ENCODE measurements at places on chromosomes 3 and 15.

- no peak for DNase-seq
Measured at GRCh38 chr15:77537006-77537405, 95.7 kb downstream of the LINGO1 start.

DNA sequence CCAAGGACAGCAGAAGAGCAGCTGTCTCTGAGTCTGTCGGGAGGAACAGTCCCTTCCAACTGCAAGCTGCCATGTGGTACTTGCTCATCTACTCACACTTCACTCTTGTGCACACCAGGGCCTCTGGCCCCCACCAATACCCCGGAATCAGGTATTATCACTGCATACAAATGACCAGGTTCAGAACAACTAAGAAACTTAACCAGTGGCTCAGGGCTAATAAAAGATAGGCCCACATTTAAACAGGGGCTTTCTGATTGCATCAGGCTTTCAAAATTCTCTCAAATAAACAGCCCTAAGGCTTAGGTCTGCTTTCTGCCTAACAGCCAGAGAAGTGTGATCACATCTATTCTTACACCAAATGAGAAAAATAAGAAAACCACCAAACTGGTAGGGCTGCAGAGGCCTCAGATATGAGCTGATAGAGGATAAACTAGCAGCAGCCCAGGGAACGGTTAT lies 20.7 kb downstream of the CCDC12 start:
- no peak for DNase-seq

DNA sequence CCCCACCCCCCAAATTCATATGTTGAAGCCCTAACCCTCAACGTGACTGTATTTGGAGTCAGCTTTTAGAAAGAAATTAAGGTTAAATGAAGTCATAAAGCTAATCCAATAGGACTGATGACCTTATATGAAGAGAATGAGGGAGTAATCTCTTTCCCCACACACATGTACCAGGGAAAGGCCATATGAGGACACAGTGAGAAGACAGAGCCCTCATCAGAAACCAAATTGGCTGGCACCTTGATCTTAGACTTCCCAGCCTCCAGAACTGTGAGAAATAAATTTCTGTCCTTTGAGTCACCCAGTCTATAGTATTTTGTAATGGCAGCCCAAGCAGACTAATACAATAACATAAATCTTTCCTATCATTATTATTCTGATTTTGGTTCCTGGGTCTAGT lies 194.7 kb upstream of the NANOGP8 start:
- peak; percentile 66 for DNase-seq

- peak; percentile 89 for DNase-seq
Measured at GRCh38 chr15:25790000-25790660, 73.0 kb downstream of the ATP10A start.

- peak; percentile 51 for DNase-seq
Measured at GRCh38 chr15:42137461-42138261, 18.8 kb downstream of the PLA2G4F start.

GRCh38 chr3:16309558-16309957 lies 44.5 kb downstream of the OXNAD1 start:
- peak; percentile 30 for DNase-seq

DNA sequence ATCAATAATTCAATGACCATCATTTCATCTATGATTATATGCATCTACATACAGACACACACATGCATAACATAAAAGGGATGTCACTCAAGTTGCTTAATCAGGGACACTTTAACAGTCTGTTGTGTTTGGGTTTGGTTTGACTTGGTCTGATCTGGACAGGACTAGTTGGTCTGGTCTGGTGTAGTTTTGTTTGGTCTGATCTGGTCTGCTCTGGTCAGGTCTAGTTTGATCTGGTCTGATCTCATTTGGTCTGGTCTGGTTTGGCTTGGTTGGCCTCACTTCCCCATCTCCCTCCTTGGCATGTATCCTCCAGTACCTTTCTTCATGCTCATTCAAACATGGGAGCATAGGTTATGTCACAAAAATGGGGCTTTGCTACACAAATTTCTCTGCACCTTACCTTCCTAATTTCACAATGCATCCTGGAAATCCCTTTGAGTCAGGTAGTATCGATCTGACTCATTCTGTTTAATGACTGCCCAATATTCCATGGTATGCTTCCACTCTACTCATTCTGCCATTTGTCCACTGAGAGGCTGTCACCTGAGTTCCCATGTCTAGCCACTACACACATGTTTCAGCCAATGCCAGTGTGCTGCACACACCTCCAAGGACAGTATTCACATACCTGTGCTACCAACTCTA lies 73.0 kb upstream of the TPM1 start:
- DNase-seq: no peak

GRCh38 chr15:69679623-69680228 lies 227.1 kb downstream of the RPLP1 start:
- no peak for DNase-seq

DNA sequence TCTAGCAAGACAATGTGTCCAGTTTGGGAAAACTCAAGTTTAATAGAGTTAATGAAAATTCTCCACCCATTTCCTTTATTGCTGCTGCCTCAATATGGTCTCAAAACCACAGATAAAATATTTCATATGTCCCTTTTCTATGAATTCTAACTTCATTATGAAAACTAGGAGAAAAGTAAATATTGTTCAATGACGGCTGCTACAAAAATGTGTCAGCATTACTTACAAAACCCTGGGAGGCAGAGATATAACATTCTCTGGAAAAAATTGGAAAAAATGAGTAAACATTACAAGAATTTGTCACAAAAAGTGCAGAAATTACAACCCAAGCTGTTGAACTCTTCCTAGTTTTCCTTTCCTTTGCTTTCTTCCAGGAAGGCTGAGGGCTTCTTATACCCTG lies 22.2 kb upstream of the FBN1 start:
- peak; percentile 76 for DNase-seq

GRCh38 chr3:30577788-30578187 lies 28.6 kb upstream of the TGFBR2 start:
- no peak for DNase-seq

DNA sequence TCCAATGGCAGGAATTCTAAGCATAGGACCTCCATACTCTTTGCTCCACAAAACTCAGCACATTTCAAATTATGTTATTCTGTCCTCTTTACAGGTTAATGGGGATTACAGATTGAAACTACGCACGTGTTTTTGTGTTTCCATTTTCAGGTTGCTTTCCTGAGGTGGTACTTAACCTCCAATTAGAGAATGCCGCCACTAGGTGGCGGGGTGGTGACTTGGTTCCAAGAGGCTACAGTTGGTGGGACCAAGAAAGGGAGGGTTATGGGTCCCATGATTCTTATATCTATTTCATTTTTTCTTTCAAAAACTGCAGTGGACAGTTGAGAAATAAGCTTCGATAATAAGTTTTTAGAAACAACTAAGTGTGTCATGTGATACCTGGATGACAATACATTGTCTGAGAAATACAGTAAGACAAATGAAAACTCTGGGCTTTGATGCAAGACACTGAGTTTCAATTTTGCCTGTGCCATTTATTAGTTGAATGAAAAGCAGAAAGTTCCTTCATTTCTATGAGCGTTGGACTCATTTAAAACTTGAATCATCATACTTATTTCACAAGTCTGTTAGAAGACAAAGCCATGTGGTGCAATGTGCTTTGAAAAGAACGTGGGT lies 539.0 kb downstream of the FGF12 start:
- DNase-seq: peak; percentile 22

DNA sequence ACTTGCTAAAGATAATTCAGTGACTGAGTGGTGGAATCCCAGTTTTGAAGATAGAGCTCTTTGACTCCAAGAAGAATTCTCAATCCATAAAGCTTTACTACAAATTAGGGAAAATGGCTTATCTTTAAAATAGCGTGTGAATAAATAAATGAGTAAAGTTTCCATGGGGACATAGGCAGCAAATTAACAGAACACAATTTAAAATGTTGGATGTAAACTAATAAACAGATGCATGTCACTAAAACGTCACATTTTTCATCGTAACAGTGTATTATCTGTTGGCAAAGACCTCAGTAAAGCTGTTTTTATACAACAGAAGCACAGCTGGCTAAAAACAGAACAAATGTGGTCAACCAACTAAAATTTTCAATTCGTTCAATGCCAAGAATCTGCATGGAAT lies 913.9 kb upstream of the CFAP20DC start:
- no peak for DNase-seq

GRCh38 chr15:40906091-40906990 lies 12.1 kb downstream of the VPS18 start:
- peak; percentile 83 for DNase-seq

GRCh38 chr3:163622384-163622783 lies 1455.9 kb downstream of the SI start:
- no peak for DNase-seq

DNA sequence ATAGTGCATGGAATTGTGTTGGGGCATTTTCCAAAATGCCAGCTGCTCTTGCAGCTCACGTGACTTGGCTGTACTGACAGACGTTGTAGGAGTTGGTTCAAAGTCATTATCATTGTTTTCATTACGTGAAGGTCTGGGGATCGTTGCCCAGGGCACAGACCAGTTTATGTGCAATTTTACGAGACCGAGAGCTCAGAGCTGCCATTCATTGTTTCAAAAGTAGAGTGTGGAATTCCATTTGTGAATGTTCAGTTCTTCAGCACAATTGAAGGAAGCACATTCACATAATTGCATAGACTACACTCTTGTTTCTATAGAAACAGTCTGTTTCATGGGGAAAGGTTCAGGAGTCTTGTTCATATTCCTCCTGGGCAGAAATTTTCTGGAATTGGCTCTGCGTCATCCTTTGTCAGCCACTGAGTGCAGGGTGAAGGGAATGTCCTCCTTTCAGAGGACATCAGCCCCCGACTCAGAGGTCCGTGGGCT lies 54.5 kb downstream of the GABRG3 start:
- no peak for DNase-seq

GRCh38 chr3:156687023-156687422 lies 12.6 kb downstream of the TIPARP start:
- no peak for DNase-seq
